Activated B cell treated with CpG ODN at 0.5 μM for 24 hours (primary cell): ENCODE measurements at places on chromosomes 2 and 18. TPM values are rescaled to one million over a fixed set of nuclear protein-coding genes. Genes with fewer than 3 reads are reported as not detected.

Gene TNFAIP6
- 0.29 TPM in 1 of 2 replicates, not detected in the other for total RNA-seq

Gene EVX2
- not detected in 2 replicates for total RNA-seq

Gene OTOF
- total RNA-seq, result not detected in 2 replicates

Gene MROH2A
- not detected in 2 replicates for total RNA-seq

Gene PROC
- total RNA-seq, result not detected in 2 replicates
